ENCODE measurements at places on chromosomes 16 and 17.
A peak's percentile ranks its signal among the peaks of the same experiment; 100 is the strongest.

GRCh38 chr17:82860606-82861392 lies 21.0 kb upstream of the ZNF750 start:
- DNase-seq = no peak

DNA sequence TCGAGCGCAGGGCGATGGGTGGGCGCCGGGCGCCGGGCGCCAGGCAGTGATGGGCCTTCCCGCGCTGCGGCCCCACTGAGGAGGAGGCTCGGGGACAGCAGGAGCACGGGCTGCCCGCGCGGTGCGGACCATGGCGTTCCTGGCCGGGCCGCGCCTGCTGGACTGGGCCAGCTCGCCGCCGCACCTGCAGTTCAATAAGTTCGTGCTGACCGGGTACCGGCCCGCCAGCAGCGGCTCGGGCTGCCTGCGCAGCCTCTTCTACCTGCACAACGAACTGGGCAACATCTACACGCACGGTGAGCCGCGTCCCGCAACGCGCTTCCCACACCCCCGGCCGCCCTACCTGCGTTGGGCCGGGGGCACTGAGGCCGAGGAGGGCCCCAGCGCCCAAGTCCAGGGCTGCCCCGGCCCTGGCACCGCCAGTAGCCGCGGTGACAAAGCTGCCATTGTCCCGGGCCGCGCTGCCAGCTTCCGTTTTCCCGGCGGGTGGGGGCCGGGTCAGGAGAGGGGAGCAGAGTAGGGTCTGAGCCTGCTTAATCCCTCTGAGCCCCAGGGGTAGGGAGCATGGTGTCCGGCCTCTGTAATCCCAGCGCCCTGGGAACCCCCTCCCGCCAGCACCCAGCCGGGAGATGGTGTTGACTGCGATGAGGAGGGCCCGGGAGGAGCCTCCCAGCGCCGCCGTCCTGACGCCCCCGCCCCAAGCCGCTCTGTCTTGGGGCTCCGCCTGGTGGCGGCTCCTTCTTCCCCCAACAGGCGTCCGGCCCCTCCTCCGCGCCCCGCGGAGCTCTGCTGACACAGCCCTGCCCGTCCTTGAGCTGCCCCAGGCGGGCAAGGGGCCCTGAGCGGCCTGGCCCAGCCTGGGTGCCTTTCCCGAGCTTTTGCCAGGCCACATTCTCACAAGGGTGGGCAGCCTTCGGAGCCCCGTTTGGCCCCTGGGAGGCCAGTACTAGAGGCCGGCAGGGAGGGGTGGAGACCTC lies 685 bp downstream of the PAQR4 start:
- DNase-seq = peak; percentile 78

- peak; percentile 38 for DNase-seq
Measured at GRCh38 chr16:28617874-28618273, 8.0 kb upstream of the SULT1A1 start.

- DNase-seq = no peak
Measured at GRCh38 chr17:2181897-2182448, 121.6 kb downstream of the SMG6 start.

GRCh38 chr17:48825446-48826381 lies 5.1 kb upstream of the CALCOCO2 start:
- DNase-seq = no peak
